ENCODE measurements at places on chromosomes 7 and 10.

DNA sequence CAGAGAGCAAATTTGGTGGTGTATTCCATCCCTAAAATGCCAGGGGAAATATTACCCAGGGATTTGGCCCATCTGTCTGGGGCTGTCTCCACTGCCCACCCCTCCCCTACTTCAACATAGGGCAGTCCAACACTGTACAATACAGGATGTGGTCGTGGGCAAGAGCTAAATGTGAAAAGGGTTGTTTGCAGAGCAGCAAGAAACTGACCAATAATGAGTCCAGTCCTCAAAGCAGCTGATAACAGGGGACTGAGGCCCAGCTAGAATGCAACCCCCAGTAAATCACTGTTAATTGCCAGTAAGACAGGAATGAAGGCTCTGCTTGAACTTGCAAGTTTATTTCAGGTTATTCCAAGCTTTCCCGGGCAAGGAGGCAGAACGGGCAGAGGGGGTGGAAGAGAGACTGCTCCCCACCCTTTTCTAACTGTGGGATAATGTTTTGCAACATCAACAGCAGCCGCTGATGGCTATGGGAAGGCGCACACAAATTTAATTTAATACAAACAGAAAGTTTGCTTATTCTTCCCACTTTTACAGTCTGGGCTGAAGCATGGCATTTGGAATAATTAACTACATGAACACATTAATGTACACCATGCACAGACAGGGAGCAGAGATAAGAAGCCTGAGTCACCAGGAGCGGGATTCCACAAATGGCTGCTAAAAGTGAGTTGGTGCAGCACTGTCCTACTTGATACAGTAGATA is 36.8 kb downstream of the AFAP1L2 start:
- DNase-seq = no peak

GRCh38 chr7:134625550-134625949 is 21.1 kb upstream of the BPGM start:
- no peak for DNase-seq

DNA sequence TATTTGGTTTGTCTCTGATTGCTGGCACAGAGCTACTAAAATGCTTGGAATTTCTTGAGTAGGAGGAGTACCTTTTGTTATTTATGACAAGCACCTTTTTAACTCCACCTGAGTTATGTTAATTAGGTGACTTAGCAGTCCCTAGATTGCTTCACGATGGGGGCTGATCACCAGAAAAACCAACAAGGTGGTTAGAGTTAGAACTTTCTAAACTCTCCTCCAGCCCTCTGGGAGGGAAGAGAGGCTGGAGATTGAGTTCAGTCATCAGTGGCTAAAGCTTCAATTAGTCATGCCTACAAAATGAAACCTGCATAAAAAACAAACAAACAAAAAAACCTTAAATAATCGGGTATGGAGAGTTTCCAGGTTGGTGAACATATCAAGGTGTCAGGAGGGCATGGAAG is 23.6 kb upstream of the ING3 start:
- no peak for DNase-seq

GRCh38 chr7:74212661-74213060 is 2.9 kb downstream of the LAT2 start:
- DNase-seq = no peak

DNA sequence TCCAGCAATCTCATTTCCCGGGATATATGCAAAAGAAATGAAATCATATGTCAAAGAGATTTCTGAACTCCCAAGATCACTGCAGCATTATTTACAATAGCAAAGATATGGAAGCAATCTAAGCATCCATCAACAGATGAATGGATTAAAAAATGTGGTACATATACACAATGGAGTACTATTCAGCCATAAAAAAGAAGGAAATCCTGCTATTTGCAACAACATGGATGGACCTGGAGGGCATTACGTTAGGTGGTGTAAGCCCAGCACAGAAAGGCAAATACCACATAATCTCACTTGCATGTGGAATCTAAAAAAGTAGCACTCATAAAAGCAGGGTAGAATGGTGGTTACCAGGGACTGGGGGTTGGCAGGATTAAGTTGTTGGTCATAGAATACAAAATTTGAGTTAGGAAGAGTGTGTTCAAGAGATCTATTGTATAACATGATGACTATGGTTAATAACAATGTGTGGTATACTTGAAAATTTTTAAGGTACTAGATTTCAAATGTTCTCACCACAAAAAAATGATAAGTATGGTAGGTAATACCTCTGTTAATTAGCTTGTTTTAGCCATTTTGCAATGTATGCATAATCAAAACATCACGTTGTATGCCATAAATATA is 32.9 kb upstream of the EIF5AL1 start:
- DNase-seq = no peak

GRCh38 chr7:12785473-12785872 is 98.0 kb downstream of the ARL4A start:
- no peak for DNase-seq

DNA sequence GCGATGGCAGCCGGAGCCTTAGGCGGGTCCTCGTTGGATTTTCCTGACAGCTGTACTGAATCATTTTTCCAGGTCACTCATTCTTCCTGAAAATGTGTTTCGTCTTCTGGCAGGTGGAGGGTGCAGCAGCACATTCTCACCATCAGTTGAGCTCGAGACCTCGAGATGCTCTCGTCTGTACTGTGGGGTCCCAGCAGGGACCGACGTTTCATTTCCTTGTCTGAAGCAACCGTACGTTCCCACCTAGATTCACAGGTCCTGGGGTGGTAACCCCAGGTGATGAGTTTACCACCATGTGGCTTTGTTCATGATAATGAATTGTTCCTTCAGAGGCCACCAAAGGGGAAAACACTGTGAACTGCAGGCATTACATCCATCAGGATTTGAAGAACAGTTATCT is 298.5 kb upstream of the FOXK1 start:
- DNase-seq = no peak

DNA sequence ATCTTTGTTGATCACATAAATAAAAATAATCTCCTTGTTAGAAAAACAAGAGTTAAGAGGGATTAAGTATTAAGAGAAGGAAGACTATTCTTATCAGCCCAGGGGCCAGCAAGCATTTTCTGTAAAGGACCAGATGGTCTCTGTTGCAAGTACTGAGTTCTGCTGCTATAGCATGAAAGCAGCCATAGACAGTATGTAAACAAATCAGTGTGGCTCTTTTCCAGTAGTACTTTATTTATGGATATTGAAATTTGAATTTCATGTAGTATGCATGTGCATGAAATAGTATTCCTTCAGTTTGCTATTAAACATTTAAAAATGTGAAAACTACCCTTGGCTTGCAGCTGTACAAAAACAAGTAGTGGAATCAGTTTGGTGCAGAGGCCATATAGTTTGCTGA is 81.7 kb downstream of the STK31 start:
- DNase-seq = no peak

DNA sequence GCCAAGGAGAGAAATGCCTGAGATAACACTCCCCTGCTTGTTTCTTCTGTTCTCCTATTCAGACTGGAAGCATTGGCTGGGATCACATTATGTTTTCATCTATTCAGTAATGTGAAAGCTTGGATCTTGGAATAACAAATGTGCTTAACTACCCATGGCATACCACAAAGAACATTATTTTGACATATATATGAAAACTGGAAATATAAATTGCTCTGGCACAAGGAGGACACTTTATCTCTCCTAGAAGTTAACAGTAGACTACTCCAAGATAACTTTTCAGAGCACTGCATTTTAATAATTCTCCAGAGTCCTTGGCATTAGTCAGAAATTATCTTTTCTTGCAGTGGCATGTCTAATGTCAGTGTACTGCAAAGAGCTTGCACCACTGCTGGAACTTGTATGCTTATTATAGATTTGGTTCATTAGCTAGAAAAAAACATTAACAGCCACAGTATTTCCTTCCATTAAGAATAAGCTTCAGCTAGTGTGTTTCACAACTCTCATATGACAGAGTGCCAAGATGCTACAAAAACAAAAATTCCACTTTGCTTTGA is 169.3 kb upstream of the LRRN3 start:
- no peak for DNase-seq

DNA sequence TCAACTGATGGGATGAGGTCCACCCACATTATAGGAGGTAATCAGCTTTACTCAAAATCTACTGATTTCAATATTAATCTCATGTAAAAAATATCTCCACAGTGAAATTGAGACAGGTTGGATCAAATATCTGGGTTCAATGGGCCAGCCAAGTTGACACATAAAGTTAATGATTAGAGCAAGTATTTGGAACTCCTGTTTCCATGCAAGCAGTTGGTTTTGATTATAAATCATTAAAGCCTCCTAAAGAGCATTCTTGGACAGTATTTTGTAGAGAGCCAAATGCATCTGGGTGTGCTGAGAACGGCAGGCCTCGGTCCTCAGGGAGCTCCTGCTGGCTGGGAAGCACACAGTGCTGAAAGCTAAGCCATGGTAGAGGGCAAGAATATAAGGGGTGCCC is 126.9 kb upstream of the BTBD16 start:
- DNase-seq = no peak

- DNase-seq = no peak
Observed at GRCh38 chr7:36305226-36305625, 84.4 kb upstream of the ANLN start.

DNA sequence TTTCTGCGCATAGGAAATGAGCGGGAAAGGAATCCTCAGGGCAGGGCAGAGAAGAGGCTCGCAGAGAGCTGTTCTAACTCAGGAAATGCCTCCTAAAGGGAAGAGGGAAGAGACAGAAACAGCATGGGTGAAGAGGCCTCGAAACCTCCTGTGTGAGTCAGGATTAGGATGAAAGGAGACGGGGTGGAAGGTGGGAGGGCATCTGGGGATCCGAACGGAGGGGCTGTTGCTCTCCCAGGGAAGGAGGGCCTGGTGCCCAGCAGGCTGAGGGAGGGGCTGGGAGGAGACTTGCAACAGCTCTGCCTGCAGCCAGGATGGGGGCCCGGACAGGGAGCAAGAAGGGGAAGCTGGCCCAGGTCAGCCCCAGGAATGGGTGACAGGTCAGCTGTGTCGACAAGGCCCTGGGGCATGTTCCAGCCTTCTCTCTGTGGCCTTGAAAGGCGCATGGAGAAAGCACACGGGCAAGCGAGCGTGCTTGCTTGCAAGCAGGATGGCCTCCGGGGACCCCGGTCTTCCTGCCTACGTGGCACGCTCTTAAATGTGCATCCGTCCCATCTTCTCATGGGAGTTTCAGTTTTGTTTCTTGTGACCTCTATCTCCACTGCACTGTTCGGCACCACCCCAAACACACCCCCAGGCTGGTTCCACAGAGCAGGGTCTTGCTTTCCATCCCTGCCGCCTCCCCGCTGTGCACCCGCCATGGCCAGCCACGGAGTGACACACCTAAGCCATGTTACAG is 63.5 kb downstream of the HIPK2 start:
- no peak for DNase-seq

- DNase-seq = no peak
Observed at GRCh38 chr10:106740071-106740470, 424.4 kb downstream of the SORCS1 start.

DNA sequence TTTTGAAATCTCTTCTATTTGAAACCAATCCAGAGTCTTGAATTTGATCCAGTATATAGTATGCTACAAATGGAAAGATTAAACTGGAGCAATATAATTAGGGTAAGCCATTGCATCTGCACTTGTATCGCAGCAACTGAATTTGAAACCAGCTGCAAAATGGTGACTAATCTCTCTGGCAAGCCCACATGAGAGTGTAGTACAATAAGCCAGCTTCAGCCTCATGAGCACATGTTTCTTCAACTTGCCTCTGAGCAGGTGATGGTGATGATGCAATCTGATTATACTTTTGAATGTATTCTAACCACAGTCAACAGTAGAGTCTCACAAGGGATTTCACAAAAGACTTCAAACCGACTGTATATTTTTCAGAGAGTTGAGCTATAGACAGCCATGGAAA is 829 bp upstream of the RPA3 start:
- DNase-seq = no peak

GRCh38 chr7:25789701-25790640 is 362.0 kb upstream of the NFE2L3 start:
- DNase-seq = no peak

GRCh38 chr7:29841926-29842701 is 35.8 kb downstream of the WIPF3 start:
- no peak for DNase-seq

DNA sequence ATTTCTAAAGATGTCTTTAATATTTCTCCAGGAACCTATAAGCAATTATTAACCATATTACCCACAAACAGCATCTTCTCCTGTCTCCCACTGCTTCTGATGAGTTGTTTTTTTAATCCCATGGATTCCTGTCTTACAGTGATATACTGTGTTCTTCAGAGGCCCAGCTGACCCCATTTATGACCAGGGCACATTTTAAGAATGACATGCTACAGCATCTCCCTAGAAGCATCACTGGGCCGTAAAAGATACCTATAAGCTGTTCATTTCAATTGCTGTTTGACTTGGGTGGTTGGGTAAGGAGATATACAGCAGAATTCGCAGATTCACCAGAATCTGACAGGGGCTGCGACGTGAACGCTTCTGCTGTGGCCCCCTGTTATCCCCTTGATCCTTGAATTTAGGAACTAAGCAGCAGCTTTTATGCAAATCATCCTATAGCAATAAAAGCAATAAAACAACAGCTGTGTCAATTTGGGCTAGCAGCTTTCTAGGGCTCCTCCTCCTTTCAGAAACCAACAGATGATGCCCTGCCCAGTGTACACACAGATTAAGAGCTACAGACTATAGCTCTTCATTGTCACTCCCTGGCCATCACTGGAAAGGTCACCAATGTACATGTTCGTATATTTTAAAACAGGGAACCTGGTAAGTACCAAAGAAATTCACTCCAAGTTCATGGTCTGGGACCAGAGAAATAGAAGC is 86.8 kb downstream of the CPEB3 start:
- DNase-seq = no peak

DNA sequence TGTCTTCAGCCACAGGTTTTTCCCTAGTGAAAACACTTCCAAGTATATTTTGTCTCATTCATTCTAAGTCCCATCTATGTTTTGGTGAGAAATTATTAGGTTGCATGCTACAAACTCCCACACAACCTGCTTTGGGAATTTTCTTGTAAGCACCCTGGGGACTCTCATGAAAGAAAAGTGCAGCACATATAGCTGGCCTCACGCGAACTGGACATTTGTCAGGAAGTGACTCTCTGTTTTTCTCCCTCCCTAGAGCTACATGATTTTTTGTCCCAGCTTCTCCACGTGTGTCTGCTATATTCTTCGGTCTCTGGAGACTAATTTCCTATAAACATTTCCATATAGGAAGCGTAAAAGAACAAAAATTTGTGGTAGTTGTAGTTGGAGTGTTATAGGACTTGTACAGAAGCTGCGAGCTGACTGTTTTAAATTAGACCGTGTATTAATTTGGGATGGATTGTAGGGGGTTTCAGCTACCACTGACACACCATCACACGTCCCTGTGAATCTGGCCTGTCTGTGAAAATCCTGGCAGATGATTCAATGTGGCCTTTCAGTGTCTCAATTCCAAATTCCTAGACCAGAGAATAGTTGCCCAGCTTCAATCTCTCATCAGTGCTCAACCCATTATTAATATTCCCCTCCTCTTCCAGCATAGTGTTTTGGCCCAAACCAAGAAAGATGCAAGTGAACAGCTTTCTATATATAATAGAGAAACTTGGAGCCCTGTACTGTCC is 40.2 kb downstream of the ARL4A start:
- no peak for DNase-seq
